Activated T-cell treated with anti-CD3 and anti-CD28 coated beads, Interleukin-2, amount 50 U/mL, for 72 hours (primary cell): ENCODE measurements at places on chromosomes 1 and 21. TPM values are rescaled to one million over a fixed set of nuclear protein-coding genes. Genes with fewer than 3 reads are reported as not detected.

The TINAGL1 gene
- total RNA-seq, result not detected

- no peaks in the 10 kb centered on the region for H3K36me3 ChIP-seq
- no peak overlapping the region for H3K27ac ChIP-seq
- no peaks in the 10 kb centered on the region for H3K27me3 ChIP-seq
- H3K4me1 ChIP-seq, result no peaks in the 10 kb centered on the region
- H3K4me3 ChIP-seq, result no peak overlapping the region
Measured at GRCh38 chr1:42427240-42427639, 28.6 kb downstream of the ZMYND12 start.

DNA sequence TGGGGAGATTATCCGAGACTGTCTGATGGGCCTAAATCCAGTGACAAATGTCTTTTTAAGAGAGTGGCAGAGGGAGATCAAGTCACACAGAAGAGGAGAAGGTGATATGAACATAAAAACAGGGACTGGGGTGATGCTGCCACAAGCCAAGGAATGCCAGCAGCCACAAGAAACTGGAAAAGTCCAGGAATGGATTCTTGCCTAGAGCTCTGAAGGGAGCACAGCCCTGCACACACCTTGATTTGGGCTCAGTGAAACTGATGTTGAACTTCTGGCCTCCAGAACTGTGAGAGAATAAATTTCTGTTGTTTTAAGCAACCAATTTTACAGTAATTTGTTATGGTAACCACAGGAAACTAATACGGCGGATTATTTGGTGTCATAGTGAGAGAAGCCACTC is 19.5 kb downstream of the CITED4 start:
- no peak overlapping the region for H3K4me3 ChIP-seq
- no peak overlapping the region for H3K27ac ChIP-seq

GRCh38 chr1:60695716-60696171 is 386.6 kb upstream of the NFIA start:
- no peaks in the 10 kb centered on the region for H3K36me3 ChIP-seq
- no peak overlapping the region for H3K27ac ChIP-seq
- DNase-seq, result no peak
- H3K27me3 ChIP-seq, result no peaks in the 10 kb centered on the region
- H3K4me1 ChIP-seq, result no peaks in the 10 kb centered on the region

GRCh38 chr1:206829282-206829681 is 36.1 kb upstream of the IL20 start:
- DNase-seq, result no peak
- no peaks in the 10 kb centered on the region for H3K27me3 ChIP-seq
- peaks cover 28% of the 10 kb centered on the region for H3K4me1 ChIP-seq

GRCh38 chr1:3463013-3463385 is 8.5 kb downstream of the ARHGEF16 start:
- no peak for DNase-seq
- no peaks in the 10 kb centered on the region for H3K27me3 ChIP-seq
- H3K4me1 ChIP-seq, result no peaks in the 10 kb centered on the region
- no peaks in the 10 kb centered on the region for H3K36me3 ChIP-seq
- H3K4me3 ChIP-seq, result no peak overlapping the region

GRCh38 chr1:37558411-37558810 is 1.7 kb downstream of the DNALI1 start:
- peaks cover 5% of the 10 kb centered on the region for H3K36me3 ChIP-seq
- H3K4me1 ChIP-seq, result peaks cover 17% of the 10 kb centered on the region
- H3K4me3 ChIP-seq, result no peak overlapping the region
- H3K27me3 ChIP-seq, result peaks cover 11% of the 10 kb centered on the region
- no peak overlapping the region for H3K27ac ChIP-seq
- DNase-seq, result no peak
